HuH-7.5 (cell line): ENCODE measurements at places on chromosomes 7 and 10.
A peak's percentile ranks its signal among the peaks of the same experiment; 100 is the strongest.

GRCh38 chr7:98879198-98879978 lies 1.1 kb downstream of the TRRAP start:
- peak; percentile 74 for DNase-seq

GRCh38 chr7:142784716-142785115 lies 13.9 kb downstream of the PRSS2 start:
- DNase-seq, result no peak

DNA sequence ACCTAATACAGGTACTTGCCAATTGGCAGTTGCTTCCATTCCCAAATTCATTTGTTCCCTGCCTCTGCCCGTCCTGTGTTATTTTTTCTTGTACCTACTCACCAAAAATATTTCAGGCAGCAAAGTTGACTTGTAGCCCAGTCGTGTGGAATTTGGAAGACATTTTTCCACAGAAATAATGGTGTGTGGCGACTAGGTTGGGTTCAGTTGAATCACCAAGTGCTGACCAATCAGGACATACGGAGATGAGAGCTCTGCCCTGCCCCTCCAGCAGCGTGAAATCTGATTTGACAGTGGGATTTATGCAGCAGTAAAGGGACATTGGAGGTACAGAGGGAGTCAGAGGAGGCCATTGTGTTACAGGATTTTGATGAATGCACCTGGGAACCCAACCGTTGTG lies 216.9 kb downstream of the CCDC3 start:
- DNase-seq, result no peak

DNA sequence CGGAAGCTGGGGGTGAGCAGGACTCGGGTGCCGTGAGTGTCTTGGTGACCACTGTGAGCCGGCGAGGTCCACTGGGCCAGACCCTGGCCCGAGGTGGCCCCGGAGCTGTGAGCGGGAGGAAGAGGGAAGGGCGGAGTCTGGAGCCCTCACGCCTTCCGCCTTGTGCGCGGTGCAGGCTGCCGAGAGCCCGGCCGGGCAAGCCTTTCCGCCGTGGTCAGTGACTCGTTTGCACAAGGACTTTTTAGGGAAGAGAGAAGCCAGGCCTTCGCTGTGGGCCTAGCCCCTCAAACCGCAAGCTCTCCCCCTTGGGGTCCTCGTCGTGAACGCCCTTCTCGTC lies 40.9 kb upstream of the ZNF32 start:
- peak; percentile 27 for DNase-seq

- DNase-seq, result peak; percentile 88
Measured at GRCh38 chr10:45672181-45673073, at the start of gene ZFAND4. TSS of gene ZFAND4 (minus strand) at chr10:45672772. CDS start at chr10:45663725, 9,047 bp downstream.

- DNase-seq, result no peak
Measured at GRCh38 chr10:26525586-26525985, 87.4 kb downstream of the APBB1IP start.
